ENCODE measurements at places on chromosomes 12 and 14.

- no peak for DNase-seq
Observed at GRCh38 chr12:121505513-121505912, 75.3 kb downstream of the KDM2B start.

- DNase-seq, result peak; percentile 61
Observed at GRCh38 chr14:26596543-26597061, 1.2 kb downstream of the NOVA1 start.

DNA sequence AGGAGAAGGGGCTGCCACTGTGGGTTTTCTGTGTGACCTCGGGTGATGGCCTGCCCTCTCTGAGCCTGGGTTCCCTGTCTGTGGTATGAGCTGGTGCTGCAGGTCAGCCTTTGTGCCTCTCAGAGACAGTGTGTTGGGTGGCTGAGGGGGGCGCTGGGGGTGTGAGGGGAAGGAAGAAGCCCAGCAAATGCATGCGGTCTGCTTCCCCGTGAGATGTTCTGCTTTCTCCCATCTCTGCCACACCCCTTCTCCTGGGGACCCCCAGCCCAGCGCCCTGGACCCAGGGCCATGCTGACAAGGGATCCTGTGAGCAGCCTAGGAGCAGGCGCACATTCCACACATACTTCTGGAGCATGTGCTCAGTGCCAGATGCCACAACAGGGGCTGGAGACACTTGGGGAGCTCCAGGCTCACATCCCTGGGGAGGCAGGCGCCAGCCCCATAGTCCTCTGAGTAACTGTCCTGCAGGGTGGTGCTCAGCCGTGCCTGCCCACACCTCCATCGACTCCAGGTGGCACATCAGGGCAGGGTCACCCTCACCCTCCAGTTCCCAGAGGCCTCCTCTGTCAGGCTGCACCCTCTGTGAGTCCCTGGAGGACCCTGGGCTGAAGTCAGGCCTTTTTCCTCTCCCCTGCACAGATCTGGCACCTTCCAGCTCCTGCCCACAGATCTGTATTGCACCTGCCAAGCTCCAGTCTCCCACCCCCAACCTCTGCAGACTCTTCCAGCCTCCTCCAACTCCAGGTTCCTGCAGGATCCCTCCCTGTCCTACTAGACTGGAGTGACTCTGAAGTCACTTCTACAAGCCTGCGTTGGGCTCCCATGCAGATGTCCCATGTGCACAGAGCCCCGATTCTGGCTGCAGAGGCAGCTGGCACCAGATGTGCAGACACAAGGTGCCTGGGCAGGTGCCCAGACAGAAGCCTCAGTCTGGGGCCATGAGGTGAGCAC lies 205.6 kb downstream of the KIF26A start:
- DNase-seq, result no peak

DNA sequence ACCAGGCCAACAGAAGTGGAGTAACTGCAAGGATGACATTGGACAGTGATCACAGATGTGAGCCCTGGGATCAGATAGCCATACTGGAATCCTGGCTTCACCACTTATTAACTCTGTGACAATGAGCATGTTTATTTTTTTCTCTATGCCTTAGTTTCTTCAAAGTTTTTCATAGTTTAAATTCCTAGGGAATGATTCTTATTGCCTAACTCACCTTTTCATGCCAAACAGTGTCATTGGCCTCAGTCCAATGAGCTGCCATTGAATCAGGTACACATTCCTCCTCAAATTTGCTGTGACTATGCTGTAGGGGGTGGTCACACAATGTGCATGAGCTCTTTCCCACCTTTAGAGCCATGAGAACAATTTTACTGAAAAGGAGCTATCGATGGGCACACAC lies 342.3 kb downstream of the SYT1 start:
- no peak for DNase-seq

GRCh38 chr14:29092121-29092520 lies 325.5 kb downstream of the FOXG1 start:
- no peak for DNase-seq

DNA sequence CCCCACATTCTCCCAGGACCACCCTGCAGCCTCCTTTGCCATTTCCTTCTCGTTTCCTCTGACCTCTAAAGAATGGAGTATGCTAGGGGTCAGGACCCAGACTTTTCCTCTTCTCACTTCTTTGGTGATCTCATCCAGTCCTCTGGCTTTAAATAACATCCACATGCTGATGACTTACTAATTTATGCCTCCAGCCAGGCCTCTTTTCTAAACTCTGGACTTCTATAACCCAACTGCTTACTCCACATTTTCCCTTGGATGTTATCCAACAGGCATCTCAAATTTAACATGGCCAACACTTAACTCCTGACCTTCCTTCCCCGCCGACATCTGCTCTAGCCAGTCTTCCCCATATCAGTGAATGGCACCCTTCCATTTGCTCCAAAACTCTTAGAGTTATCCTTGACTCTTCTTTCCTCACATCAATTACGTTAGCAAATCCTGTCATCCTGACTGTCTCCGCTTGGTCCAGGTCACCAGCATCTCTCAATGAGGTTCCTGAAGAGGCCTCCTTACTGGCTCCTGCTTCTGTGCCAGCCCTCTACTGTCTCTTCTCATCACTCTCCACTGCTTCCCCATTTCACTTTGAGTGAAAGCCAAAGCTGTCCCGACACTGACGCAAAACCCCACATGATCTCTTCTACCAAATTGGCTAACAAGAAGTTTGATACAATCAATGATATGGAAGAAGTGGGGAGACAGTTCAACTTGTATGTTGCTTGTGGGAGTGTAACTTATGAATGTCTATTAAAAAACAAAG lies 42.7 kb downstream of the TMBIM6 start:
- DNase-seq, result peak; percentile 87

Measured in kidney (tissue), 22 donors.